ENCODE measurements at places on chromosomes 11 and 22.

- DNase-seq = no peak
Measured at GRCh38 chr22:37999236-37999635, 14.9 kb upstream of the SOX10 start.

DNA sequence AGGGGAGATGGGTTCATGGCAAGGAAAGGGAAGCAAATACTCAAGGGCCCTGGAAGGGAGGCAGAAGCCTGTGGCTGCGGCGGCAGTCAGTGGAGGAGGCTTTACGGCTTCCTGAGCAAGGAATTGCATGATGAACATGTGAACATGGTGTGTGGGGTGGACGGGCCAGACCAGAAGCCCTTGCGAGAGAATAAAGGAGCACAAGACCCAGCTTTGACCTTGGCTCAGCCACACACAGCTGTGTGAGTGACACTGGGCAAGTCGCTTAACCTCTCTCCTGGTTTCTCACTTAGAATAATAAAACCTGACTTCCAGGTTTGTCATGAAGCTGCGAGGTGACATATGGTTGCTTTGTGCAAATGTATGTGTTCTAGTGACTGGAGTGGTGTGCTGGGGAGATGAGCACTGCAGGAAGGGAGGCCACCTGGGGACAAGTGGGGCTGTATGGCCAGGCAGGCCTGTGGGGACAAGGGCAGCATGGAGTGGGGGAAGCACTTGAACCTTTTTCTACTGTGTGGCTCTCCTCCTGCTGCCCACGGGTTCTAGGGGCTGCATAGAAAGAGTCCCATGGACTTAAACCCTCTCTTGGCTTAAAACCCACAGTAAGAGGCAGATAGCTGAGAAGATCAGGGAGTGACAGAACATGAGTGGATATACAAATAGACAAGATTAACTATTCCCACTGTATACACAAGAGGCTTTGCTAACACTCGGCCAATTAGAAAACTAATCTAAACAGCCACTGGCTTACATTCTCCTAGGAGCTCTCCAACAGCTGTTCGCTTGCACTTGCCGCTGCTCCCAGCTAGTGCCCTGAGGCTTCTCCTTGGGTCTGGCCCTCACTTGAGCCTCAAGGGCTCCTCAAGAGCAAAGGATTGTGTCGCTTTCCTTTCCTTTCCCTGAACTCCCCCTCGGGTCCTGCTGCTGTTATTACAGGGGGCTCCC, 67.3 kb upstream of the CDON start:
- DNase-seq = no peak

DNA sequence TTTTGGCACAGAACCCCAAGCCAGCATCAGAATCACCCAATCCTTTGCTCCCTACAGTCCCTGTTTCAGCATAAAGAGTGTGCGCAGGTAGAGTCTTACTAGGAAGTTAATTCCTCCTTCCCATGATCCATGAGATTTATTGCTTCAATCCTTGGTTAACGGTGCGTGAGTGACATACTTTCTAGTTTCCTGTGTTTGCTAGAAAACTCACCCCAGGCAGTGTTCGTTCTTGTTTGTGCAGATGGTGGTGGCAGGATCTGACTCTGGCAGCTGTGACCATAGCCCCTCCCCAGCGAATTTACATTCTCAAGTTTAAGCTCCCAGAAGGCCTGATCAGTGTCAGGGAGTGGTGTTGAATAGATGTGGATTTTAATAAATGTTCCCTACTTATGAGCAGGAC, 106.7 kb upstream of the CCT8L2 start:
- DNase-seq = no peak

DNA sequence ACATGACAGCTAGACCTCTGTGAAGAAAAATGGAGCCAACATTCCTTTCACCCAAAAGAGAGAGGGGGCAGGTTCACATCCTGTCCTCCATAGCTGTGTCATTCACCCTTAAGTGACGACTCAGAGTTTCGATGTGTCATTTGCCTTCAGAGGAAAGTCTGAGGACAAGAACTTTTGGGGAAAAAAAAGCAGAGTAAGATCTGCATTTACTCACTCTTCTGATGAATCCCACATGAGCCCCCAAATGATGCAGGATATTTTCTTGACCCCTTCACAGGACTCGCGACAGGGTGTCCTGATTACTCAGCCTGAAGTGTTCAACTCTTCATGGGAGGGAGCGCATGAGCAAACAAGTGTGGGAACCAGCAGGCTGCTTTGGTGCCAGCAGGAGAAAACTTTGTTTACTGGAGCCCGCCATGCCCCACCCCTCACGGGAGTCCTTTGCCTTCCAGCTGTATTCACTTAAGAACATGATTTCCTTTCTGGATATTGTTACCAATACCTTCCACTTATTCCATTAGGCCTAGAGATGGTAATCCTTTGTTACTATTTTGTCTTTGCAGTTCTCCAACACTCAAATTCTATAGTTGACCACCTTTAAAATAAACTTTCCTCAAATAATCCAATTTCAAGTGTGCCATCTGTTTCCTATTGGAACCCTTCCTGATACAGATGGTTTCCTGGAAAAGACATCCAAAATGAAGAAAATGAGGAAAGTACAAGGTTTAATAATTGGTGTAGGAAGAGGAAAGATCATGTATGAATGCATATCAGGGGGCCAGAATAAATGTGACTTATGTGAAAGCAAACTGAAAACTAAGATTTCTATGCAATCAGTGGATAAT, 729.8 kb downstream of the FAM181B start:
- no peak for DNase-seq

DNA sequence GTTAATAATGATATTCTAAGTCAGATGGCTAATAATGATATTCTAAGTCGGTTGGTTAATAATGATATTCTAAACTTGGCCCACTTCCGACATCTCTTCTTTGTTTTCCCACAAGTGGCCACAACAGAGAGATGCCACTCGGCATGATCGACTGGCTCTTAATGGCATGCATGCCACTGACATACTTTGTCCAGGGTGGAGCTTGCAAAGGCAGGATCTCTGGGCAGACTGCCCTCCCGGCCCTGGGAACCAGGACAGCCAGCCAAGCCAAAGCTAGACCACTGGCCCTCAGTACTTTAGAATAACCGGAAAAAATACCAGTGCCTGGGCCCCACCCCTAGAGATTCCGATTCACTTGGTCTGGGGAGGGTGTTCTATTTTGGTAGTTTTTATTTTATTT, 78.1 kb downstream of the KIAA1671 start:
- DNase-seq = no peak

DNA sequence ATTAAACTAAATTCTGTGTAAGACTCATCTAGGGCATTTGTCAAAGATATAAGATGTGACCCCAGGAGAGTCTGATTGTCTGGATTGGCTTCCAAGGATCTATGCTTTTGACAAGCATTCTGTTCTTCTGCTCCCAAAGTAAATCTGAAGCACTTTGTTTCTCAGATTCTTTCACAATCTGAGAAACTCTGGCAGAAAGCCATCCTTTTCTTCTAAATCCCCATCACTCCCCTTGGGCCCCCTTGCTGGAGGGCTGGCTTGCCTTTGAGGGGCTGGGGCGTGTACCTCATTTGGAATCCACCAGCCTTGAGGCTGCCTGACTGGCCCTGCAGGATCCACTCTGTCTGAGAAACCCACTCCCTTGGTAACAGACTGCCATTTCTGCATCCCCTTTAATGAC, 173.5 kb upstream of the CTSC start:
- no peak for DNase-seq

DNA sequence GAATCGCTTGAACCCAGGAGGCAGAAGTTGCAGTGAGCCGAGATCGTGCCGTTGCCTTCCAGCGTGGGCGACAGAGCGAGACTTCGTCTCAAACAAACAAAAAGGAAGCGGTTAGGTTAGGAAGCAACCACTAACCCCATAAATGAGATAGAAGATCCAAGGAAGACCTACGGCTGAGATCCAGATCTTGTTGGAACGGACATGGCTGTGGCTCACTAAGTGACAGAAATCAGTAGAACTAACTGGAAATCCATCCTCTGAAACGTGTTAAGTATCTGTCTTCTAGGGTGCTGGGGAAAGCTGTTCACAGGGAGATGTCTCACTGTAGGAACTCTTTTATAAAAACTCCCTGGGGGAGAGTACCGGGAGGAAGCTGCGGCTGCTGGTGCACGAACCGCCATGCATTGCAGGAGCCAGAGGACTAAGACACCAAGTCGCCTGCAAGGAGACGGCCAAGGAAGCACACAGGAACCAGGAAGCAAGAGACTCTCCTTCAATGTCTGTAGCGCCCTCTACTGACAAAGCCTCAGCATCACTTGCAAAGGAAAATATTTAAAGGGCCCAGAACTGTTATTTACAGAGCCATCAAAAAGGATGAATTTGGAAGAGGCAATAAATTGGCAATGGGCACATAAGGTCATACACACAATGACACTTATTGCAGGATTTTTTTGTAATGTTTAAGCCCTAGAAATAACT, 16.9 kb upstream of the SPTY2D1 start:
- no peak for DNase-seq

- no peak for DNase-seq
Measured at GRCh38 chr22:17098379-17098819, 13.6 kb downstream of the IL17RA start.

GRCh38 chr11:73400293-73400692, 24.1 kb downstream of the RELT start:
- no peak for DNase-seq

DNA sequence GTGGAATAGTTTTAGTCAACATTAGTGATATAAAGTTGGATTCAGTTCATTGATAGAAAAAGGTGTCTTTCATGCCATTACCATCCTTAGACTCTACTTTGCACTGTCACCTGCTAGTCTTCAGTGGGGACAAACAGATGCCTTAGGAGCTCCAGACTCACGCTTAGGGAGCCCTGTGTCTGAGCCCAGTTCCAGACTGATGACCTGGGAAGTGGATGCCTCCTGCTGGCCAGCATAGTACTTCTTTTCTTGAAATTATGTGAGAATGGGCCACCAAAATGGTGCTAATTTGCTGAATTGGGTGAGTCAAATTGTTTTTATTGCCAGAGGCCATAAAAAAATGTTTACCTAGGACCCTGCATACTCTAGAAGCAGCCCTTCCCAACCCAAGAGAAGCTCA, 53.9 kb downstream of the NOX4 start:
- no peak for DNase-seq

DNA sequence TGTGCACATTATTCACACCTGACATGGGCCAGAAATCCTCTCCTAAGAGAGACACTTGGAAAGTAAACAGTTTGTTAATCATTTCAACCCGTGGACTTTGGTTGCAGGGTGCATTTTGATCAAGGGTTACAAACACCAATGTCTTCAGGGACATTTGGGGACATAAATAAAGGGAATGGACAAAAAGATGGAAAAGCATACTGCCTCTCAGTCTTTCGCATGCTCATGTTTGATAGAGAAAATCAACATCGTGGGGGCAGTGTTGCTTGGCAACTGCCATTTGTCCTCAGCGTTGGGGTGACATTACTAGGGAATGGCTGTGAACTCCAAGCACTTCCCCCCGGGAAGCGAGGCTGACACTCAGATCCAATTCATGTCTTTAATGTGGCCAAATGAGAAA, 114.7 kb upstream of the OR4B1 start:
- no peak for DNase-seq
